RWPE1 (cell line): ENCODE measurements at places on chromosomes 1 and 21.

DNA sequence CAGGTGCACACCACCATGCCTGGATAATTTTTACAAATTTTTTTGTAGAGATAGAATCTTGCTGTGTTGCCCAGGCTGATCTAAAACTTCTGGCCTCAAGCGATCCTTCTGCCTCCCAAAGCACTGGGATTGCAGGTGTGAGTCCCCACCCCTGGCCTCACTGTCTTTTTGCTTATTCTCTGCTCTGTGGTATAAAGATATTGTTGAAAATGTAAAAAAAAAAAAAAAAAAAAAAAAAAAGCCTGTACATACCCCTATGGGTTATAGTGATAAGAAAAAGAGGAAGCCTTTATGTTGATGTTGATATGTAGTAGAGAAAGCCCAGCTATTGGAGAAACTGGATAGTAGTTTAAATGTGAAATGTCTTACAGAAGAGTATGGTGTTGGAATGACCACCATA is 125.8 kb downstream of the XPR1 start:
- no peak for DNase-seq

DNA sequence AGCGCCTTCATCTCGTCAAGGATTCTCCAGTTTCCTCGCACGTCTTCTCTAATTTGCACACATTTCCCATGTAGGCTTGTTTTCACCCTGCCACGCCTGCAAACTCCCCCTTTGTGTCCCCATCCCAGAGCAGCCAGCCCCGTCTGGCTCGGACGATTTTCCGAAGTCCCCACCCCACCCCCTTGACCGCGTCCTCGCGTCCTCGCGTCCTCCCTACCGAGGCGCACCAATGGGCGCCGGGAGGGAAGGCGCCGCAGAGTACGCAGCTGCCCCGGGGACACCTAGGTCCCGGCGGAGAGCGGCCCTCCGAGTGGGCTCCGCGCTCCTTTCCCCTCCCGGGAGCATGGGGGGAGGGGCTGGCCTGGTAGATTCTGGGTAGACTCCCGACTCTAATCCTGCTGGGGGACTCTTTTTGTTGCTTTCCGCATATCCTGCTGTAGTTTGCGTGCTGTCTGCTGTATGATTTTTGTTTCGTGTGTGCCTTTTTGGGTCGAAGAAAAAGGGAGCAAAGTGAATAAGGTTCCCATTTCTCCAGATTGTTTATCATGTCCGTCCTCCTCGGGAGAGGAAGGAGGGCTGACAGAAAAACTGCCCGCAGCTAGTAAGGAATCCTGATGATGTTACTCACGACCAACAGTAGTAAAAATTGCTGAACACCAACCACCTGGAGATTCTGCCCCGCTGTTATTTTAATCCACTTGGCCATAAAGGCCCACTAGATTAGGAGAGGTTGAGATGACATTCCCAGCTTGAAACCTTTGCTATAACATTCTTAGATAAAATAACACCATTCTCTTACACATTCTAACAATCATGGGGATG is 1.5 kb downstream of the CACHD1 start:
- DNase-seq = no peak

- no peak for DNase-seq
These were observed 33.5 kb upstream of the ABCD3 start for GRCh38 chr1:94384485-94385265.

- no peak for DNase-seq
These were observed 54.6 kb upstream of the ACTRT2 start for GRCh38 chr1:2966449-2967328.

DNA sequence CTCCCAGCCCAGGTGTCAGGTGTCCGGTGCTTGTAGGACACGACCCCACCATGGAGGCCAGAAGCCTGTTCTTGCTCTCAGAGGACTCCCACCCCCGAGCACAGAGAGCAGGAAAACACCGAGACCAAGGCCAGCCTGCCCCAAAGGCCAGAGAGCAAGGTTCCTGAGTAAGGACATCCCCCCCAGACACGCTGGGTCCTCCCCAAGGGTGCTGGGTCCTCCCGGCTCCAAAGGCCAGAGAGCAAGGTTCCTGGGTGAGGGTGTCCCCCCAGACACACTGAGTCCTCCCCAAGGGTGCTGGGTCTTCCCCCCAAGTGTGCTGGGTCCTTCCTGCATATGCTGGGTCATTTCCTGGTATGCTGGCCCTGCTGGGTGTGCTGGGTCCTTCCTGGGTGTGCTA is 40.0 kb downstream of the MEGF6 start:
- DNase-seq = no peak

DNA sequence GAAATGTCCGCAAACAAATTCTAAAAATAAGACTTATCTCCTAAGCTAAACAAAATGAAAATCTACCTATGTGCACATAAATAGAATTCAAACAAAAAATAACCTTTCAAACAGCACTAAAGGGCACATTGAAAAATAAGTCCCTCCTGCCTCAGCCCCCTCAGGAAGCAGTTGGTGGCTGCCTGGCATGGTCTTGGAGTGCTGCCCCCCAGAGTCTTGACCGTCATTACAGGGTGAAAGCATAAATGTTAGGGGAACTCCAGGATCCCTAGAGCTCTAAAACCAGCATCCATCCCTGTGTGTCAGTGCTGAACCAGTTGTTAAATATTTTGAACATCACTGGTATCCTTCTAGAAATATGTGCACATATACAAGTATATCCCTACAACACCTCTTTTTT is 6.5 kb upstream of the NPL start:
- DNase-seq = no peak

GRCh38 chr1:156376958-156377919 is 8.2 kb downstream of the RHBG start:
- no peak for DNase-seq

DNA sequence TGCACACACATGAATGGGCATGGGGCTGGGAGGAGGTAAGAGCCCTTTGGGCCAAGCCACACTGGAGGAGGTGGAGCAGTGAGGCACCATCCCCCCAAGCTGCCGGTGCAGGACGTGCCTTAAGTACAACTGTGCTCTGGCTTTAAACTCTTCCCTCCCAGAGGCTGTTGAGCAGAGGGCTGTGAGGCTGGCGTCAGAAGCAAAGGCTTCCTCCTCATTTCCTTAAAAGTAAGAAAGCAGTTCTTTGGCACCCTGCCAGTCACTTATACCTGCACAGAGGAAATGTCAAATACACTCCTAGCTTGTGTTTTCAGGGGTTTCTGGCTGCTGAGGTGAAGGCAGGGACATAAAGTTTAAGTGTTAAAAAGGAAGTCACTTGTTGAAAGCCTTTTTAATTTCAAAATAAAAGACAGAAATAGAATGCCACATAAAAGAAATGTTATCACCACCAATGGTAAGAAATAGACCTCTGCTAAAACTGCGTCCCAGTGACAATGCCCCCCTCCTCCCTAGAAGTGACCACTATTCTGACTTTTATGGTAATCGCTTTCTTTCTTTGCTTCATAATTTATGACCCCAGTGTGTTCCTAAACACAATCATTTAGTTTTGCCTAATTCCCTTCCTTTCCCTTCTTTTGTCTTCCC is 33.0 kb downstream of the LAMC2 start:
- DNase-seq = no peak

DNA sequence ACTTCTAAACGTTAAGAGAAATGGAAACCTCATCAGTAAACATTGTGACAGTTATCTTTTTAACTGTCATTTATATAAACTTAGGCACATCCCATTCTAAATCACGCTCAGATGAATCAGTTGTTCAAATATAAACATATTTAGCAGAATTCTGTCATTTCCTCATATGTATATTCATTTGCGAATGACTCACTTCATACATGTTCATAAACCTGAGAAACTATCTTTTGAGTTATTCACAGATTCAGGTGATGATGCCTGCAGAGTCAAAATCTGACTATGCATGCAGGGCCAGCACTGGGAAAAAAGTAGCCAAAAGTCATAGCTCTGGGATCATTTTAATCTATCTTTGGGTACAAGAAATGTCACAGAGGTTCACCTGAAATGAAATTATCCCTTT is 153.8 kb upstream of the PKN2 start:
- DNase-seq = no peak

DNA sequence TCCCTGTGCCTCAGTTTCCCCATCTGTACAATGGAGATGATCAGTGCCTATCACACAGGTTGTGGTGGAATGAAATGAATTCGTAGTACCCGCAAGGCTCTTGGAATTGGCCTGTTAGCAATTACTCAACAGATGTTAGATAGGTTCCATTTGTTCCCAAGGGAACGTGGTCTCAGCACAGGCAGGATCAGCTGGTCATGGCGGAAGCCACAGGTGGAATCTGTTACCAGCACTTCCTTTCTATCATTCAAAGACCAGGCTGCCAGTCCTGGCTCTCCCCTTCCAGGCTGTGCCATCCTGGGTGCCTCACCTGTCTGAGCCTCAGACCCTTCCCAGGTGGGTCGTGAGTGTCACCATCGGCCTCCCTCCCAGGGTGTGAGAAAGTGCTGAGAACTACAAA is 61.5 kb downstream of the FBXO2 start:
- DNase-seq = no peak

DNA sequence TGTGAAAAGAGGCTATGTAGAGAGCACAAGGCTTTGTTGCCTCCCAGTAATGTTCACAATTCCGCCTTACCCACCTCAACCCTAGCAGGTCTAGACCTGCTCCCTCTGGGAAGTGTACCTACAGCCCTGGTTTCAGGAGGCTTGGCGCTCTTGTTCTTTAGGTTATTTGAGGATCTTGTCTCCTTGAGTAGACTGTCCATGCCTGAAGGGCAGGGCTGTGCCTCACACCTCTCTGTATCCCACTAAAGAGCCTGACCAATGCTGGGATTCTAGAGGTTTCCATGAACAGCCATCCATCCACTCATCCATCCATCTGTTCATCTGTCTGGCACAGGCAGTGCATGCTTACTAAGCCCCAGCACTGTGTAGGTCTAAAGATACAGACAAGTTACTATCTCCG is 1.0 kb downstream of the RAB7B start:
- peak; percentile 90 for DNase-seq

DNA sequence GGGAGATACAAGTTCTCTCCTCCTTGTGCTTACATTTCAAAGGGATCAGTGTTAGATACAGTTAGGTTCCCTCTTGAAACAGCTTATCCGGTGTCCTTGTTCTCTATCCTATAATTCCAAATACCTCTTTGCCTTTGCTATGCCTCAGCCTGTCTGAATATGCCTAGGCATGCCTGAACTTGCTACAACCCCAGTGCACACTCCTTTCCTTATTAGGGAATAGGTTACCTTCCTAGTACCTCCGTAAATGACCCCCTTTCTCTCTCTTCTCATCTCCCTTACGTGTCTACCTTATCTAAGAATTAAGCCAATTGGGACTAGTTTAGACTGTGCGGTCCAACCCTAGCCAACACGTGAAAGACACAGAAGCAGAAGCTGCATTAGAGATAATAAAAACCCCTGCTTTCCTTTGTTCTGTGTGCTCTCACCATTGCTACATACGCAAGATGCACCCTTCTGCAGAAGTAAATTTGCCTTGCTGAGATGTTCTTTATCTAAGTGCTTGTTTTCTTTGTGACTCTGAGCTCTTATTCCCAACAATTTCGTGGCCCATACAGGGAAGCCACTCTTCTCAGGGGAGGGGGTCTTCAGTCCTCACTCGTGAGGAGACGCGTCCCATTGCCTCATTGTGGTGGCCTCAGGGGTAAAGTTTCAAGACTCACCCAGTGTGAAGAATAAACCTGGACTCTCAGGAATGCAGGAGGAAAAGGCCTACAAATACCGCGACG is 802.1 kb downstream of the PLA2G4A start:
- DNase-seq = no peak

- peak; percentile 12 for DNase-seq
These were observed 13.5 kb downstream of the GORAB start for GRCh38 chr1:170545476-170545875.

GRCh38 chr1:38055398-38055797 is 8.8 kb upstream of the POU3F1 start:
- DNase-seq = no peak

- no peak for DNase-seq
These were observed 260.0 kb downstream of the RGS7 start for GRCh38 chr1:241096982-241097381.

DNA sequence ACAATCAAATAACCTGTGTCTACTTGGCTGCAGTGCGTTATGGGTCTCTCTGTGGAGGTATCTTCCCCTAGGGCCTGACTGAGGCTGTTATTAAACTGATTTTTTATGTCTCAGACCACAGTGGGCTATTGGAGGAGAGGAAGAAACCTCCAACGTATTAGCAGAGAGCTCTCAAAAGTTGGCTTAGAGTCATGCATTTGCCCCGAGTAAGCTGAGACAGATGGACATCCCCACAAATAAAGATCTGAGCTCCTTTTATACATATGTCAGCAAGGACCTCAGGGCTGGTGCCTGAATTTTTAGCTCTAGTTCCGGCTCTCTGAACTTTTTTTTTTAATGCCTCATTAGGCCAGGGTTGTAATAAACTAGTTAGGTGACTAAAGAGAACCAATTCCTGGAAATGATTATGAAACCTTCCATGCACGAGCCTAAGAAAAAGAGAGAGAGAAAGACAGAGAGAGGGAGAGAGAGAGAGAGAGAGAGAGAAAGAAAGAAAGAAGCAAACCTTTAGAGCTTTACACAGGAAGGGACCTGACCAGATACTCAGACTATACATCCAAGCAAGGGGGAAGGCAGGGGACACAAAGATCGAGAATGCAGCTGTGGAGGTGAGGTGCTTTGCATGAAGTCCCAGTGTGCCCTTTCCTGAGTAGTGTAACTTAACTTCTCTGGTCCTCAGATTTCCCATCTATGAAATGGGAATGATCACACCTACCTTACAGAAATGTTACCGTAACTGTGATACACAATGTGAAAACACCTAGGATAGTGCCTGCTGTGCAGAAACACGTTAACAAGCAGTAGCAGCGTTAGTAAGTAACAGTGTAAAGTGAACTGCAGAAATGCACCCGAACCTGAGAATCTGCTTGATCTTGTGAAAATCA is 8.4 kb upstream of the PIGR start:
- no peak for DNase-seq
